Stimulated activated CD4-positive, alpha-beta T cell treated with anti-CD3 and anti-CD28 coated beads, TNF-alpha, amount 100 ng/mL, for 1 hour (primary cell): ENCODE measurements at places on chromosomes 1 and 21.

- no peak for DNase-seq
These were observed 102.2 kb upstream of the JUN start for GRCh38 chr1:58885998-58886397.

- no peak for DNase-seq
These were observed 83.5 kb downstream of the NPHP4 start for GRCh38 chr1:5908461-5909375.

GRCh38 chr1:154206196-154206595, at the start of gene CFAP141:
TSS of gene CFAP141 (minus strand) at chr1:154206333. CDS start at chr1:154206307, 26 bp downstream.
- no peak for DNase-seq

DNA sequence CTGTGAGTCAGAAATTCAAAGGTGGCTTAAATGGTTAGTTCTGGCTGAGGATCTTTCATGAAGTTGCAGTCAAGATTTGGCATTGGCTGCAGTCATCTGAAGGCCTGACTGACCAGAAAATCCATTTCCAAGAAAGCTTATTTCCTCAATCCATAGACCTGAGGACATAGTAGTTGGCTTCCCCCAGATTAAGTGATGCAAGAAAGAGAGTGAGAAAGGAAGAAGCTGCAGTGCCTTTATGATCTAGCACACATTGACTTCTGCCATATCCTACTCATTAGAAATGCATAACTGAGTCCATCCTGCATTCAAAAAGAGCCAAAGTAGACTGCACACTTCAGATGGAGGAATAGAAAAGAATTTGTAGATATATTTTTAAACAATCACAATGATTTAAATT, 222.6 kb downstream of the COL24A1 start:
- no peak for DNase-seq

DNA sequence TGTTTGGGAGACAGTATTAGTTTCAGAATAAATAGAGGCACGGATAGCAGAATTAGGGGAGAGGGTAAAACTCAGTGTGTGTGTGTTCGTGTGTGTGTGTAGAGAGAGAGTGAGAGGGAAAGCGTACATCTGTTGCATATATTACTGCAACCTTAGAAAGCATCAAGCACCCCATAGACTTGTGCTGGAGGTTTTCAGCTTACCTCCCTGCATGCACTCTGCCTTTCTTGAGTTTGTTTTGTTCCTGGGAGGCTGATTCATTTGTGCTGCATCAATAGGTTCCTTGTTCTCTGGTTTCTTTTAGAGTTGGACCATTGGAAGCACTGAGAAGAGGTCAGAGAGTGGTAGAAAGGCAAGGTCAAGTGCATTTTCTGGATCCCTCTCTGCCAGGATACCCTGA, 104.4 kb upstream of the KCNK1 start:
- no peak for DNase-seq

DNA sequence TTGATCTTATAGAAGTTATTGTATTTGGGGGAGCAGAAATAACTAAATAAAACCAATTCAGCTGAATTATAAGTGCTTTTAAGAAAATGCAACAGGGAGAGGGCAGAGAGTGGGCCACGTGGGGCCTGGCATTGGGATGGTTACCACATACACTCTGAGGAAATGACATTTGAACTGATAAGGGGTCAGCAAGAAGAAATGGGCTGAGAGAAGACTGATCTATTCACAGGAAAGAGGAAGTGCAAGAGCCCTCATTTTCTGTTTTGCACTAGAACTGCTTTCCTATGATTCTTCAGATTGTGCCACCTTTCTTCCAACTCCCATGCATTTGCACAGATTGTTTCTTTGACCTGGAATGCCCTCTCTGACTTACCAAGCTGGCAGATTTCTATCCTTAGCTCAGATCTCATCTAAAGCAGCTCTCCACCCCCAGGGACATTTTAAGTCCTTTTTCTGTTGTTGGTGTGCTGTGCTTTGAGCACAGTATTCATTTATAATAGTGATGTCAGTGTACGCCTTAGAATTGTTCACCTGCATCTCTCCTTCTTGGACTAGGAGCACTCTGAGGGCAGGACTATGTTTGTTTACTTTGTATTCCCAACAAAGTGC, 115.9 kb downstream of the FGGY start:
- no peak for DNase-seq

GRCh38 chr21:45580576-45581321, 38.5 kb upstream of the SLC19A1 start:
- no peak for DNase-seq

DNA sequence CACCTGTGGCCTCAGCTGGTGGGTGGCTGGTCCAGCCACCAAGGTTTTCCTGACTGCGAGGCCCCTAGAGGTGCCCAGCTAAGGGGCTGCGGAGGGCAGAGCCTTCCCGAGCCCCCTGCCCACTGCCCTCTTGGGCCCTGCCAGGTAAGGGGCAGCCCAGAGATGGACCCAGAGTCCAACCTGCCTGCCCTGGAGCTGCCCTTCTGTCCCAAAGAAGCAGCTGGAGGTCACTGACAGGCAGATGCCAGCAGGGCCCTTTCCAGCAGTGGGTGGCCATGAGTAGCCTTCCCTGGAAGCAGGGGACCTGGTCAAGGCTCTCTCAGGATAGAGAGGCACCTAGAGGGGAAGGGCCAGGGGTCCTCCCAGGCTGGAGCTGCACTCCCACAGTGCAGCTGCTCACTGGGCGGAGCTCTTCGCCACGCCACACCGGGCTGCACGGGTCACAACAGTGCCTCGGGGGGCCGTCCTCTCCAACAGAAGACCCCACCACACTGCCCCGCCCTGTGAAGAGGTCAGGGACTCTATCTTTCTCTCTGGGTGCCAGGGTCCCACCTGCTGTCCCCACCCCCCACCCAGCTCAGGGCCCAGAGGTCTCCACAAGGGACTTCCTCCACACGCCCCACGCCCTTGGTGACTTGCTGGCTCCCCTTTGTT, 10.9 kb upstream of the GNB1 start:
- DNase-seq = no peak
